Regular cardiac myocyte (primary cell): ENCODE measurements at places on chromosomes 4 and X. TPM values are rescaled to one million over a fixed set of nuclear protein-coding genes. Genes with fewer than 3 reads are reported as not detected.

Gene FAM50A
- total RNA-seq: 71.0 and 92.2 TPM in 2 replicates

Gene TRPC5OS
- not detected in 2 replicates for total RNA-seq

Gene ZFP42
- total RNA-seq: 0.28 and 0.58 TPM in 2 replicates

Gene CT55
- total RNA-seq: not detected in 2 replicates

Gene SERPINA7
- not detected in 2 replicates for total RNA-seq

Gene MSL3
- 17.2 and 21.1 TPM in 2 replicates for total RNA-seq

Gene CLNK
- total RNA-seq: not detected in 2 replicates

Gene CWH43
- total RNA-seq: not detected in 2 replicates

Gene RNF150
- total RNA-seq: 0.38 and 1.7 TPM in 2 replicates

Gene H2AZ1
- 99.8 and 552 TPM in 2 replicates for total RNA-seq

Gene AWAT2
- under 0.01 TPM in 1 of 2 replicates, not detected in the other for total RNA-seq

Gene GPR119
- not detected in 2 replicates for total RNA-seq

Gene ANKRD50
- total RNA-seq: 40.6 and 52.7 TPM in 2 replicates

Gene AKAP4
- not detected in 2 replicates for total RNA-seq

Gene STARD8
- 1.7 and 4.6 TPM in 2 replicates for total RNA-seq

Gene CPE
- total RNA-seq: 33.5 and 294 TPM in 2 replicates

Gene FOXP3
- total RNA-seq: under 0.01 TPM in 1 of 2 replicates, not detected in the other

Gene MAGEA11
- total RNA-seq: not detected in 2 replicates

Gene SYTL4
- total RNA-seq: 5.9 and 18.0 TPM in 2 replicates
